ENCODE measurements at places on chromosomes 11 and 22. TPM values are rescaled to one million over a fixed set of nuclear protein-coding genes. Genes with fewer than 3 reads are reported as not detected.

ANO3 gene
- not detected for total RNA-seq

HEPN1 gene
- total RNA-seq: not detected

MIAT gene
- total RNA-seq: 0.19 TPM

PHLDA2 gene
- total RNA-seq: 1.5 TPM

MISFA gene
- 1.0 TPM for total RNA-seq

B4GALNT4 gene
- total RNA-seq: 5.6 TPM

SLC7A4 gene
- total RNA-seq: not detected

VPS26B gene
- 42.0 TPM for total RNA-seq

NCF4 gene
- total RNA-seq: 0.17 TPM

NDUFV1 gene
- total RNA-seq: 175 TPM

OR5A1 gene
- total RNA-seq: under 0.01 TPM

OR6T1 gene
- not detected for total RNA-seq

OR51E1 gene
- not detected for total RNA-seq

OR5B21 gene
- not detected for total RNA-seq

All from dermis blood vessel endothelial cell (primary cell).